ENCODE measurements at places on chromosomes 1 and 21. TPM values are rescaled to one million over a fixed set of nuclear protein-coding genes. Genes with fewer than 3 reads are reported as not detected.

- no peak for DNase-seq
Measured at GRCh38 chr1:9311029-9311428, 18.3 kb downstream of the SPSB1 start.

CSTB gene
- total RNA-seq, result 37.8 TPM

DNA sequence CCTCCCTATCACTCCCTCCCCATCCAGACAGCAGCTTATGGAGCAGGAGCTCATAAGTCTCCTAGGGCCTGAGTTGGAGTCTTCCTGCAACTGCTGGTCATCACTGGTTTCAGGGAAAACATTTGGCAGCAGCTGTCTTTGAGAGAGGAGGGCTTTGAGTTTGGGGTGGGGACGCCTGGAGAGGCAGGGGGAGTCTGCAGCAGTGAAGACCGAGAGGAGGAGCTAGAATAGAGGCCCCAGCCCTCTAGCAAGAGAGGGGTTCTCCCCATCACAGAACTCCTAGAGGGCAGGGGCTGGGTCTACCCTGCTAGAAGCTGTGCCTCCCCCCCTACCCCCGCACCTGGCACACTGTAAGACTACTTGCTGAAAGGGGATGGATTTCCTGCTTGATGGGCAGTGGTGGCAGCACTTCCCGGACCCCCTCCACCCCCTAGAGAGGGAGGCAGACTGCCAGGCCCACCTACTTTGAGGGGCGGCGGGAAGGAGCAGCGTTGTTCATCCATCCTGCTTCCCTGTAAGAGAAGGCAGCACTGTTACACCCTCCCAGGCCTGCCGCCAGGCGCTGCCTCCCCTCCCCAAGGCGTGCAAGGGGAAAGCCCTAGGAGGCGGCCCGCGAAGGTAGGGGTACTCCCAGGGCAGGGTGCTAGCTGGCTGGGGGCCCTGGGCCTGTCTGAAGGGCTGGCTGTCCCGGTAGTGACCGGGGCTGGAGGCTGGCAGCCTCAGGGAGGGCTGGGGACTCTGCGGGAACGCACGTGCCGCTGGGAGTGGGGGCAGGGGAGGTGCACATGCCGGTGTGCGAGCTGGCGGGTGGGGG lies 50.4 kb downstream of the RAP1GAP start:
- no peak for DNase-seq

DNA sequence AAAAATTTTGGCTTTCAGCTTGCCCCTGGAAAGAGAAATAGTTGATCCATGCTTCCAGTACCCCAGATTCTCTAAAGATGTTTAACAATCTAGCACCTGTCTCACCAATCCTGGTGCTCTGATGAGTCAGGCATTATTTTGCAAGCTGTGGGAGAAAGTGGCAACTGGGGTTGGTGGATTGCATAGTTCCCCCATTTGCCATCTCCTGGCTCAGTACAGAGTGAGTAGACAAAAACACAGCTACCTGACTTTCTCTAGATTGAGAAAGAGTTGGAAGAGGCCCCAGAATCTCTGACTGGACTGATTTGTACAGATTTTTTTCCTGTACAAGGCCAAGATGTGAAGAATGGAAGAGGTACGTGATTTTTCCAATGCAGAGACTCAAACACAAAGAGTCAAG lies 75.1 kb upstream of the NEGR1 start:
- DNase-seq, result no peak

GRCh38 chr1:60571811-60572210 lies 498.2 kb upstream of the C1orf87 start:
- no peak for DNase-seq

FCRL4 gene
- total RNA-seq, result not detected

GRCh38 chr1:233375653-233376052 lies 48.1 kb downstream of the MAP3K21 start:
- no peak for DNase-seq
